ENCODE measurements at places on chromosomes 4 and X.

- DNase-seq, result peak; percentile 23
These were observed 53.9 kb upstream of the MMAA start for GRCh38 chr4:145565328-145565727.

DNA sequence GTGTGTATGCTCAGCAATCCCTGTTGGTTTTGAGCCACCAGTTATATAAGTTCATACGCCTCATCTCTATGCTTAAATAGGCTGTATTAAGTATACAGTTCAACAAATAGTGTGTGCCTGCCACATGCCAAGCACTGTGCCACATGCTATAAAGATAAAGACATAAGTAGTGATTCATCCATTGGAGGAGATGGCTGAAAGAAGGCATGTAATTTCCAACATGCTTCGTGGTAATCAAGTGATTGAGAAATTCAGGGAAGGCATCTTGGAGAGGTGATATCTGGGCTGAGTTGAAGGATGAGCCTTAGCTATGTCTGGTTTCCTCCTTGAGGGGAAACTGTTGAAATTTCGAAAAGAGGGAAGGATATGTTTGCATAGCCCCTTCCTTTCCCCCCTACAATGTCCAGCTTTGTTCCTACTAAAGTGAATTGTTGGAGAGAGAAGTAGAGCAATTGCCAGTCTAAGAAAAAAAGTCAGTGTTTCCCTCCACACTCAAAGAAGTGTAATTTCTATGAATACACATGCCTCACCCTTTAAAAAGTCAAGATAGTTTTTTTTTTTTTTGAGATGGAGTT lies 96.5 kb downstream of the ARHGAP10 start:
- no peak for DNase-seq

DNA sequence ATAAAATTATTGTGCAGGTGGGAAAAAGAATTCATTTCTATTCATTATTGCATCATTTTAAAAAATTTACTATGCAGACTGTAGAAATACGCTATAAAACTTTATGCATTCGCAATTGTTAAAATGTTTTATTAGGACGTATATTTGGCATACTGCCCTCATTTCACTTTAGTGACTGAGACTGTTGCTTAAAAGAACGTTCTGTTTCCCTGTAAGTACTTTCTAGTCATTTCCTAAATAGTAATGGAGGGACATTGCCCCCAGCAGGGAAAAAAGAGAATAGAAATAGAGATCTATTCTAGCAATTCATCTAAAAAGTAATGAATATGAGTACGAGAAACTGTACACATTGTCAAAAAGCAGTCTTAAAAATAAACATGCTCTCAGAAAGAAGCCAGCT lies 1295.8 kb upstream of the TENM3 start:
- peak; percentile 21 for DNase-seq

- no peak for DNase-seq
These were observed 958.8 kb downstream of the CCSER1 start for GRCh38 chr4:91085961-91086360.

DNA sequence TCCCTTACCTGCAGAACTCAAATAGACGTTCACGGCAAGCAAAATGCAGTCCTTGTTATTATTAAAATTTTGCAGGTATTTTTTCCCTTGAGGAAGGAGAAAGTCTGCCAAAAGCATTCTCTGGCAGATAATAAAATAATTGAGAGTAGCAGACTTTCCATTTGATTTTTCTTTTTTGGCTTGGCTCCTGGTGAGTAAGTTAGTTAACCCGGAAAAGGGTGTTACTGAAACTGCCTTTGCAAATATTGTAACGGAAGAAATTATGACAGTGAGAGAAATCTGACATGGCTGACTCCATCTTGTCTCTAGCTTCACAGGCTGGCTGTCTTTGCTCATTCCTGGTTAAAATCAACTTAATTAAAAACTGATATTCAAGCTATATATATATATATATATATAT lies 100.5 kb downstream of the GPR143 start:
- no peak for DNase-seq

DNA sequence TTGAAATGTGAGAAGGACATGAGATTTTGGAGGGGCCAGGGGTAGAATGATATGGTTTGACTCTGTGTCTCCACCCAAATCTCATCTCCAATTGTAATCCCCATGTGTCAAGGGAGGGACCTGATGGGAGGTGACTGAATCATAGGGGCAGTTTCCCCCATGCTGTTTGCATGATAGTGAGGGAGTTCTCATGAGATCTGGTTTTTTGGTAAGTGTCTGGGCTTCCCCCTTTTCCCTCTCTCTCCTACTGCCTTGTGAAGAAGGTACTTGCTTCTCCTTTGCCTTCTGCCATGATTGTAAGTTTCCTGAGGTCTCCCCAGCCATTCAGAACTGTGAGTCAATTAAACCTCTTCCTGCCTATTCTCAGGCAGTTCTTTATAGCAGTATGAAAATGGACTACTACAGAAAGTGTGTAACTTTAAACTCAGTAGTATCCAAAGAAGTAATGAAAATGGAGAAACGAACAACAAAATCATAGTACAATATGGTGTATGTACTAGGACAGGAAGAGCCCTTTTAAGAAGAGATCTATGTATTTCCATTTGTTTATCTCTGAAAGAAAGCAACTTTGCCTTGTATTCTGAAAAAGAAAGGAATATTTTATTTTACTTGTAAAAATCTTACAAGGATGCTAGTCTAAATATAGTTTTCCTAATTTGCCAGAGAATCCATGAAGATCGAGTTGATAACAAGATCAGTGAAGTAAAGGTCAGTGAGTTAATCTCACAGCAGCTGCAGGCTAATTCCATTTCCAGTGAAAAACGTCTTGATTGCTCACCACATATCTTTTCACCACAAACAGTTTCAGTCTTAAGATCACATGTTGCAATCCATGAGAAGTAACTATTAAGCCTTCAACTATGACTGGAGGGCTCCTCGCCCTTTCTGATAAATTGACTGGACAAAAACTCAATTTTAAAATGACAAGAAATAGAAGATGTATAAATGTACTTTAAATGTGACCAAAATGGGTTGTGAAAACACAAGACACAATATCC lies 20.5 kb downstream of the PKD2 start:
- peak; percentile 85 for DNase-seq
